WTC11 (cell line): ENCODE measurements at places on chromosomes 12 and 14.

GRCh38 chr14:96263347-96264199 is 7.6 kb downstream of the BDKRB1 start:
- no peak for DNase-seq

GRCh38 chr12:106753526-106753925 is 21.0 kb upstream of the RIC8B start:
- DNase-seq = no peak

- DNase-seq = no peak
These were observed 193.1 kb upstream of the FLRT2 start for GRCh38 chr14:85336817-85337216.

DNA sequence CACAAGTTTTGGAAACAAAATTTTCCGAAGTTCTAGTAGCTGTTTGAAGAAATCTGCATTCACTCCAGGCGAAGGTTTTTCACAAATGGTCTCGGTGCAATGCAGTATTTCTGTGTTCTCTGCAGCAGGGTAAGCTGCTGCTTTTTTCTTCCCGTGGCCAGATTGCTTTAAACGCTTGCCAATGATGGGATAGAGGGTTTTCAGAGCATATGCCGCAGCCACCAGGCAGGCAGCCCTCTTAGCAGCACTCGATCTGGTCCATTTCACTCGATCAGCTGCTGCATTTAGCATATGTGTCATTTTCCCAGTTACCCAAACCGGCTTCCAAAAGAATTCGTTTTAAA is 315 bp downstream of the ABCD2 start:
- DNase-seq = no peak

DNA sequence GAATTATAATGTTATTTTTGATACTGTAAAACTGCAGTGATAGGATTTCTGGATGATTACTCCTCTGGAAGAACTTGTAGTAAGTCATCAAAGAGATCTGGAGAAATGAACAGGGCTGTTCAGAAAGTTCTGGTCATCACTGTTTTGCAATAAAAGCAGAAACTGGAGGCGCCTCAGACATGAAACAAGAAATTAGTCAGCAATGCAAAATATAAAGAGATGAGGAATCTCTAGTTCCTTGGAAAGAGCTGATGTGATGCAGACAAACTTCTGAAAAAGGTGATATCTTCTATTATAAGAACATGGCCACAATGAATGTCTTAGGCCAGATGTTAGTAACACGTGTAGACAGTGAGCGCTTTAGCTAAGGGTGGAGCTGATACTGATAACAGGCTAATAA is 9.5 kb downstream of the ACIN1 start:
- no peak for DNase-seq

DNA sequence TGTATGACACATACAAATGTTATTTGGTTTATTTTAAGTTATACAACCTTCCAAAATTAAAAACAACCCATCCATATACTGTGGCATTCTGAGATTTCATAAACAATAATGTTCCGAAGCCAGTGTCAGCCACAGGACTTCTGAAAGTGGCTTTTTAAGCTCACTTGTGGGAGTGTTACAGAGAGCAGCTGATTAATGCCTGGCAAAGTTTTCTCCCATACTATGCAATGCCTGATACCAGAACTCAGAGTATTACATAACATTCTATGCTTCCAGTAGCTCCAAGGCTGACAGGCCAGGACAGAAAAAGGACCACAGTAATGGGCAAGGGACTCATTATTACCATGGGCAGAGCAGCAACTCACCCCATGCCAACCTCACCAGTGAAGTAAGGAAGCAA is 29.3 kb downstream of the NELL2 start:
- no peak for DNase-seq

GRCh38 chr14:58315606-58316005 is 17.3 kb downstream of the ARID4A start:
- DNase-seq = no peak

GRCh38 chr12:22657538-22657937 is 32.6 kb downstream of the ETNK1 start:
- DNase-seq = no peak

DNA sequence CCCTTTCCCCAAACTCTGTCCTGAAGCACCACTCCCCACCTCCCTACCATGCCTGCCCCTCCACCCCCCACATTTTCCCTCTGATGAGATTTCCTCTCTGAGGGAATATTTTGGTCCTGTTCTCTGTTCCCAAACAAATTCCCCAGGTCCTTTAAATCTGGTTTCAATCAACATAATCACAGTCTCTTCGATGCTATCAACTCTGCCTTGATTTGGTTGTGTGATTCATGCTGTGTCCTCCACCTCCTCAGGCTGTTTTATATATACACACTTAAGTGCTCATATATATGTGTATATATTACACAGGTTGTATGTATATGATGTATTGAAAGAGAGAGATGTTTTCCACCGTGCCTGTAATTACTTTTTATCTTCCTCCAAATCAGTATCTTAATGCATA is 36.0 kb downstream of the NTF3 start:
- no peak for DNase-seq

DNA sequence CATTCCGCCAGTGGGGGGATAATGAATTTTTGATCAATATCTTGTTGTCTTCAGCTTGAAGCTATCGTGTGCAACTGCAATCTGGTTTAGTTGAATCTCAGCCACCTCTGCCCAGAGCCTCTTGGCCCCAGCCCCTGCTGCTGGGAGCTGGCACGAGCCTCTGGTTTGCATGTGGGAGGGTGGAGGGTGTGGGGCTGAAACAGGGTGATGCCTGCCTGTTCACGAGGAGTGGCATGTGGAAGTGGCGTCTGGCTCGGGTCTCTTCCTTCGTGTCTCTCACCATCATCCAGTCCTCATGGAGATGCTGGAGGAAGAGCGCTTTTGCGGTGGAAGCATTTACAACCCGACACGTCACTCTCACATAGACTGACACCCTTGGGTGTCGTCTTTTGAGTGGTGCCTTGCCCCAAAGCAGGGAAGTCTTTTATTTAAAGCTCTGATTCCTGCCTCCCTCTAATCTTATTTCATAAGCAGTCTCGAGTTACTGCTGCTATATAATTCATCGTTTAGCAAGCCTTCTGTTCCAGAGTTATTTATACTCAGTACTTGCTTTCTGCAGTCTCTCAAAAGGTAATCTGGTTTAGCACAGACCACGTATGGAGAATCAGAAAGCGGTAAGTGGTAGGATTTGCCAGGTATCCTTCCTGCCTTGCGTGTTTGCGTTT is 64.5 kb downstream of the AACS start:
- no peak for DNase-seq

DNA sequence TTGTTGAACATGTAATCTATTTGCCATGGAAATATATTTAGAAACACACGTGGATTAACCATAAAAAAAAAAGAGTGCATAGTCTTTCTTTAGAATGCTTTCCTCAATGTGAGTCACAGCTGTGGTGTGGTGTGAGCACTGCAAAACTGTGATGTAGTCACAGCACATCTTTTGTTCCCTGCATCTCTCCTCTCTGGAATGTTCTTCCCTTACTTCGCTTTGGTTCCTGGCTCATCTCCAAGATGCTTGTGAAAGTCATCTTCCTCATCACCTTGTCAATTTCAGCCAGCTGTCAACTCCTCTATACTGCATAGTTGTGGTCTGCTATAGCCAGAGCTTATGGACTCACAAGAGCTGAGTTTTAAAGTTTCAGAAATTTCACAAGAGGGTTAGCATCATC is 60.2 kb downstream of the STAB2 start:
- no peak for DNase-seq
